ENCODE measurements at places on chromosomes 5 and 9. TPM values are rescaled to one million over a fixed set of nuclear protein-coding genes. Genes with fewer than 3 reads are reported as not detected.

- no peak for DNase-seq
Observed at GRCh38 chr5:22372376-22372775, 480.8 kb downstream of the CDH12 start.

GRCh38 chr9:83043597-83043996 is 19.3 kb downstream of the RASEF start:
- DNase-seq: no peak

DNA sequence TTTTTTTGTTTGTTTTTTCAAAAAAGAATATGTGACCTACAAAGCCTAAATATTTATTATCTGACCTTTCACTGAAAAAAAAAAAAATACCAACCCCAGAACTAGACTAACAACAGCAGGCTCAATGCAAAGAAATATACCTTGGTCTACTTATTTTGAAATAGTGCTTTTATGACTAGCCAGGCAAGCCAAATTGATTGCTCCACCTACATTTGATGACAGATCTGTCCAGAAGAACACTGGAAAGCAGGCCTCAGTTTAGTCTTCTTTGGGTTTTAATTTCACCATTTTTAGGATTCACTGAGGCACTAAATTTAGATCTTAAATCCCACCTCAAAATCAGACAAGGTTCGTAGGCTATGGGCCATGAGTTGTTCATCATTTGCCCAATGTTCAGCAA is 97.3 kb downstream of the PLPP1 start:
- no peak for DNase-seq

DNA sequence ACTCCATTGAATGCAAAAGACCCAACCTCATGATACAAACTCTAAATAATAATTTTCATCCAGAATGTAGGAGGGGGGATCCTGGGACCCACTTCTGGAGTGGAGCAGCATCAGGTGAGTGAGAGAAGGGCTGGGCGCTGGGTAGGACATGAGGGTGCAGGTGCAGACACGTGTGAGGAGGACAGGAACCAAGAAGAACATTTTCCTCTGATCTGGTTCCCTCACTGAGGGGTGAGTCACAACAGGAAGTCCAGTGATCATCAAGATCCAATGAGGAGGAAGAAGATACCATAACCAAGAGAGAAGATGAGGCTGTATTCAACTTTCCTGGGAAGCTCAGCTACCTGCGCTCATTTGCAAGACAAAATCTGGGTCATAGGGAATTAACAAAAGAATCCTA is 57.4 kb downstream of the SFXN1 start:
- no peak for DNase-seq

DNA sequence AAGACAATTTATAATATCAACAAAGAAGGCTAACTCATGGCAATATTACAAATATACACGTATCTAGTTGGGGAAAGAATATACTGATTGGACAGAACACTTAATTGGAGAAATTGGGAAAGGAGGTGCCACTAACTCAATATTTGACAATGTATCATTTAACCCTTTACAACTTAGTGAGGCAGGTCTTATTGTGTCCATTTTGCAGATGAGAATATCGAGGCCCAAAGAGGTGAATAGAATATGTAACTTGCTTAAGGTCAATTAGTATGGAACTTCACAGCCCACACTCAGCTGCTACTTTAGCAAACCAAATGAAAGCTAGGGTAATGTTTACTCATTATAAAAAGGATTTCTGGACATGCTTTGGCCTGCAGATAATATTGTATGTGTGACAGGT is 46.2 kb downstream of the COMMD10 start:
- DNase-seq: no peak

Gene OTULINL
- polyA plus RNA-seq: not detected

Gene OR1J4
- polyA plus RNA-seq: not detected

DNA sequence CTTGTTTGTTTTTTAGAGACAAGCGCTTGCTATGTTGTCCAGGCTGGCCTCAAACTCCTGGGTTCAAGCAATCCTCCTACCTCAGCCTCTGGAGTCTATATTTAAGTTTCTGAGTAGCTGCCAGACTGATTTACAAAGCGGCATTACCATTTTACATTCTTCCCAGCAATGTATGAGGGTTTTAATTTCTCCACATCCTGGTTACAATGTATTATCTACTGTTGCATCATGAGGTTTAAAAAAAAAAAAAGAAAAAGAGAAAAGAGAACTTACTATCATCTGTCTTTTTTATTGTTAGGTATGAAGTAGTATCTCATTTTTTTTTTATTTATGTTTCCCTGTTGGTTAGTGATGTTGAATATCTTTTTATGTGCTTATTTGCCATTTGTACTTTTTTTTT is 18.9 kb upstream of the CLINT1 start:
- no peak for DNase-seq
